ENCODE measurements at places on chromosomes 11 and 22.

DNA sequence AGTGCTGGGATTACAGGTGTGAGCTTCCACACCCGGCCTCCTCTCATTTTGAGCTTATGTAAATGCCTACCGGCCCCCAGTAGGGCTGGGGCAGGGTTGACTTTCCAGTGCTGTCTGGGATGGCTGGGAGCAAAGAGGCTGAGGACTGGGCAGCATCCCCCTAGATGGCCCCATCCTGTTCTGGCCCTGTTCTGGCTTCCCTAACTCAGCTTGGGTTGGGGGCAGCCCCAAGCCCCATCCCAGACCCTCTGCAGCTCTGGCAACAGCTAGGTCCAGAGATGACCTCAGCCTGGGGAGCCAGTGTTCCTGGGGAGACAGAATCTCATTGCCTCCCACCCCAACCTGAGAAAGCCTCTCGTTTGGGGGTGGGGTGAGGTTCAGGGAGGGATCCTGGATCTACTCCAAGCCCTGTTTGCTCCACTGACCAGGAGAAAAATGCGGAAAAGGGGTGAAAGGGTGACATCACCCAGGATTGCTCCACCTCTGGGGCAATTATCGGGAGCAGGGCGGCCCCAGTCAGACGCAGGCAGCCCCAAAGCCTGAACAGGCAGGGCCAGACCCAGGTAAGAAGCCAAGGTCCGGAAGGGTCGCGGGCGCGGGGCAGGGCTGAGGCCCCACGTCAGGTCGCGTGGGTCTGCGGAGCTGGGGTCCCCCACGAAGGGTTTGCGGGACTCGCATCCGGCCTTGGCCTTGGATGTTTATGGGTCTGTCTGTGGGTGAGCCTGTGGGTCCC is at the start of gene PNPLA2:
Gene PNPLA2 (plus strand): TSS at position 519 of the 733 bp plus-strand sequence. CDS start 805 bp downstream, outside the sequence.
- DNase-seq = no peak

- no peak for DNase-seq
Observed at GRCh38 chr22:19929586-19930550, 11.7 kb upstream of the COMT start.

- DNase-seq = no peak
Observed at GRCh38 chr22:33882991-33883390, 37.3 kb downstream of the LARGE1 start.

DNA sequence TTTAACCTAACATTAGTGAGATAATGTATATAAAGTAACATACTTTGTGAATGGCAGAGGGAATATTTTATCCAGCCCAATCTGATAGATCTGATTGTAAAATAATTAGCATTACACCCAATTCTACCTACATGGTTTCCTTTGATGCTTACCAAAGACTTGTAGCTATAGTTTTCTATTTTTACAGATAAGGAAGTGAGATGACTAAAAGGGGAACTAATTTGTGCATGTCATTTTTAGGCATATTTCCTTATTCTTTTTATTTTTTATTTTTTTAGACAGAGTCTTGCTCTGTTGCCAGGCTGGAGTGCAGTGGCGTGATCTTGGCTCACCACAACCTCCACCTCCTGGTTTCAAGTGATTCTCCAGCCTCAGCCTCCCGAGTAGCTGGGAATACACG is 793.7 kb upstream of the LRRC4C start:
- no peak for DNase-seq

GRCh38 chr11:128965485-128965884 is 22.8 kb upstream of the TP53AIP1 start:
- DNase-seq = no peak

GRCh38 chr11:95653099-95653498 is 136.5 kb downstream of the FAM76B start:
- no peak for DNase-seq

DNA sequence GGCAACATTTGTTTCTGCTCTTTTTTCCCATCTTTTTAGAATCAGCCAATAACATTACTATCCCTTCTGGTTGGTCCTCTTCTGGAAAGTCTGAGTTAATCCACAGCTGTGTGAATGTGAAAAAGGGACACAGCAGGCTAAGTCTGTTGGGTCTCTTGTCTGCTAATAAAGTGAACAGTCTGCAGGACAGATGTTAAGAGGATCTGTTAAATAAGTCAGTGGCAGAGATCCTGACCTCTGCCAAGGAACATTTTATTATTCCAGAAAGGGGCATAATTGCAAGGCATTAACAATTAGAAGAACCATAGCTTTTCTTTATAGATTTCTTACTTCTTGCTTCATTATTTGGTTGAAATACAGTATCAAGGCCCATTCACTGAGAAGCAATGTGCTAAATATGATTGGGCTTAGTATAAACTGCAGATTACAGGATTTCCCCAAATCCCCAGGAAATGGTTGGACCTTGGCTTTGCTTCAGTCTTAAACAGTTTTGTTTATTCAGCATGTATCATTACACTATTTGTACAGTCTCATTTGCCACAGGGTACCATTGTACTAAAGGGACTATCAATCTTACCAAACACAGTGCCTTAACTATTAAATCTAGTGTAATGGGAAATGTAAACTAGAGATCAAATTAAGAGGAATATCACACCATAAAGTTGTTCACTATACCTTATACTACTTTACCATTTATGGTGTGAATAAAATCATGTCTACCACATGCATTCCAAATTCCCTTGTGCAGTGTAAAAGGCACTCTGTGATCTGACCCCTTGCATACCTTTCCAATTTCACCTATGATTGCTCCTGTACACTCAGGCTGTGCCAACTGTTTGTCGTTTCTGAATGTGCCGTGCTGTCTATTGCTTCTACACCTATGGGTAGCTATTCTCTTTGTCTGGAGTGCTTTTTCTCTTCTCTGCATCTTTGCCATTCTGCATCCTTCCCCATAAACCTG is 274.0 kb downstream of the SOX6 start:
- DNase-seq = no peak

GRCh38 chr11:69948256-69949141 is 129.3 kb upstream of the FGF3 start:
- no peak for DNase-seq

DNA sequence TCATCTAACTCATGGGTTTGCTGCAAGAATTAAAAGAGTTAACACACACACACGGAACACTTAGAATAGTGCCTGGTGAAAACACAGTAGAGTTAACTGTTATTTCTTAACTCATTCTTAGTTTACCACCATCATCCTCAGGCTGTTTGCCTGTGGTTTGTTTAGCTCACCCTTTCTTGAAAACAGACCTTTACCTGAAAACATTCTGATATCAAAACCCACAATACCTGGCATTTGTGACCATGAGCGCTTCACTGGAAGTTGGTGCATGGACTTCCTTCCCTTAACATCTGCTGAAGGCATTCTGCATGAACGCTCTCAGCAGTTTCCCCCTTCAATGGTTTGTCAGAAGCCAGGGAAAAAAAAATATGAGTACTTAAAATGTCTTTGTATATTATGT is 256.0 kb downstream of the ETS1 start:
- no peak for DNase-seq

- DNase-seq = no peak
Observed at GRCh38 chr11:44926036-44926435, 24.6 kb downstream of the TP53I11 start.

- DNase-seq = no peak
Observed at GRCh38 chr11:125916683-125917347, 12.5 kb downstream of the DDX25 start.

GRCh38 chr11:36048496-36049247 is 104.8 kb downstream of the LDLRAD3 start:
- DNase-seq = no peak

DNA sequence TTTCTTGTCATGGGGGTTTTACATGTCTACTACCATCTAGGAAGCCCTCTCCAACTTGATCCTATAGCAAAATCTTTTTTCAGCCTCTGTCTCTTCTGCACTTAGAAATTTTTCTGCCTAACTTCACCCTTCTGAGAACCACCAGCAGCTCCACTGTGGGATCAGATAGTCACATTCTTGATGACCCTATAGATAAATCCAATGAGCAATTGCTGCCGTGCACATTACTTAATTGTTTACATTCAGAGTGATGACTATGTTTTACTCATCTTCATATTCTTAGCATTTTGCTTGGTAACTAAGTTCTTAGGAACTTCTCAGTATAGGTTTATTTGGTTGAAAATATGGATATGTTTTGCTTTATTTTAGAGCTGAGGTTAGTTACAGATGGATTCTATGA is 12.4 kb upstream of the ETS1 start:
- no peak for DNase-seq

GRCh38 chr11:123640677-123641494 is 13.5 kb downstream of the SCN3B start:
- peak; percentile 34 for DNase-seq

- no peak for DNase-seq
Observed at GRCh38 chr11:46404476-46405017, 13.0 kb upstream of the CHRM4 start.

DNA sequence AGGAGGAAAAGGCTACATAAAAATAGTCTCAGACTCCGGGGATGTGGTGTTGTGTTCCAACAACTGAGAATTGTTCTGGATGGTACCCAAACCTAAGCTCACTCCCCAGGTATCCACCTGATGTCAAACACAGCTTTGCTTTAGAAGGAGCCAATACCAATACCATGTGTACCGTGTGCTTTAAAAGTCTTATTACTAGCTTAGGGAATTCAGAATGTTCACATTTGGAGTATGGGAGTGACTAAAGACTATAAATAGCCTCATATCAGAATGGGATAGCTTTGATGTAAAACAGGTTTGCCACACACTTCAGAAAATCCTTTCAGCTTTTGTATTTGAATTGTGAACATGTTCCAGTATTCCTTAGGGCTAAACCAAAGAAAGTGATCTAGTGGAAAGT is 248.7 kb upstream of the ARHGAP42 start:
- no peak for DNase-seq

DNA sequence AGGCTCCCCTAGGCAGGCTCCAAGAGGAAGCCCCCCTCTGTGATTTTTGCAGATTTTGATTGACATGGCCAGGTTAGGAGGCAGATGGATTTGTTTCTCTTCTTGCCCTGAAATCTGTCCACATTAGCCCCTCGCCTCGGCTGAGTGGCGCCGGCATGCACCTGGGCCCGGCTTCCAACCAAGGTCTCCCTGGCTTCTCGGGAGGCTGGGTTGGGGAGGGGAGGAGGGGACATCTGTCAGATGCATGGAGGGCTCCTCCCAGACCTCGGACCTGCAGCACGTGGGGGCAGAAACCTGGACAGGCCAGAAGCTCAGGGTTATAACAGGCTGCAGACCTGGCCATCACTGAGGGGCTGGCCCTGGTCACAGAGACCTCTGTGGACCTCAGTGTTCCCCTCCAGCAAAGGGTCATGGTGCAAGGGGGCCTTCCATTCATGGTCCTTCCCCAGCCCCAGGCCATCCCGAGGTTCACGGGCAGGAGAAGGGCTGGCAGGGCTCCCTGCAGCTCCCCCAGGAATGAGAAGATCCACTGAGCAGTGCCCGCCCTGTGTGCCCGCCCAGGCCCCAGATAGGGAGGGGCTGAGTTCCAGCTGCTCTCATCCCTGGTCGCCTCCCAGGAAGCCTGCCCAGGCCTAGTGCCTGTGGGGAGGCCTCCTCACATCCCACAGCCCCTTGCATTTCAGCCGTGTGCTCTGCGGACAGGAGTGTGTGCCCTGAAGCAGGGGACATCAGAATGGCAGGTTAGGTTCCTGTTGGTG is 747.8 kb downstream of the BRD1 start:
- DNase-seq = no peak

GRCh38 chr22:23376256-23376655 is 195.9 kb downstream of the BCR start:
- DNase-seq = no peak

GRCh38 chr22:27199354-27199753 is 542.0 kb downstream of the MIAT start:
- DNase-seq = no peak

GRCh38 chr22:50326956-50327710 is at the start of gene DENND6B:
DENND6B (minus strand) TSS chr22:50327012; CDS start chr22:50326988, 24 bp downstream.
- DNase-seq = peak; percentile 89

GRCh38 chr11:38402063-38402462 is 1804.0 kb upstream of the RAG2 start:
- DNase-seq = no peak

DNA sequence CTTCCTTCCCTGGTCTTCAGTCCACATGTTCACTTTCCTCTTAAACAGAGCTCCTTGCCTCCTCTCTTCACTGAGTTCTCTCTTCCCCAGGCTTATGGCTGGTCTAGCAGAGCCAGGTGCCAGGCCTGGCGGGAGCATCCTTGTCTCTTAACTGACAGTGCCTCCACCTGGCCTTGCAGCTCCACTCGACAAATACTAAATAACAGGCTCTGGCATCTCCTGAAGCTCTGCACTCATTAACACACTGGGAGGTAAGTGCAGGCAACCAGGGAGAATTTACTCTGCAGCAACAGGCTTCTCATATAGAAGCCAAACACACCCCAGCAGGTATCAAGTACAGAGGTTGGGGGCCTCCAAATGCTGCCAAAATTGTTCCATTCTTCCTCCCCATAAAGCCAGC is 438.1 kb downstream of the SOX6 start:
- no peak for DNase-seq

DNA sequence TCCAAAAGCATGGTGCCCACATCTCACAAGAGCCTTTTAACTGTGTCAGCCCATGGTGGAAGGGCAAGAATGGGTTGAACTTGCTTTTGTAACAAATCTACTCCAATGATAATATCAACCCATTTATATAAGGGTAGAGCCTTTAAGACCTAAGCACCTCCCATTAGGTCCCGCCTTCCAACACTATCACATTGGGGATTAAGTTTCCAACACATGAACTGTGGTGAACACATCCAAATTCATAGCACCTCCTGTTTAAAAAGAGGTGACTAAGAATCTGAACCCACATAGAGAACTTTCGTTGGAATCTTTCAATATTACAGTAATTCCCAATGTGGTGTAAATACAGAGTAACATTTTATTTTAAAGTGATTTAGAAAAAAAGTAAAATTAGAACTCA is 9.2 kb upstream of the CNTF start:
- DNase-seq = no peak

DNA sequence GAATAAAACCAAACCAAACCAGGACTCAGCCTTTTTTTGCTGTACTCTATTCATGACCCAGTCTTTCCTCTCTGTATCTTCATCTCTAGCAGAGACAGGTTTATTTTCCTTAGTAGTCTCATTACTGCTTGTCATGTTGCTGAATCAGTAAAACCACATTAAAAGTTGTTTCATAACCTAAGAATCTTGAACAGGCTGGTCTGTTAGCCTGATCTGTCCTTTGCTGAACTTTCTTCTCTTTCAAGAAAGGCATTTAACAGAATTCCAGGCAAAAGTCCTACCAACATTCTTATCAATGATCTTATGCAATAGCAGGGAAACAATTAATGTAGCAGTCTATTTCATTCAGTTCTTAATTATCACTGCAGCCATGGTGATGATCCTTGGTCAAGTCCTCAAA is 197.7 kb downstream of the CASP12 start:
- DNase-seq = no peak

DNA sequence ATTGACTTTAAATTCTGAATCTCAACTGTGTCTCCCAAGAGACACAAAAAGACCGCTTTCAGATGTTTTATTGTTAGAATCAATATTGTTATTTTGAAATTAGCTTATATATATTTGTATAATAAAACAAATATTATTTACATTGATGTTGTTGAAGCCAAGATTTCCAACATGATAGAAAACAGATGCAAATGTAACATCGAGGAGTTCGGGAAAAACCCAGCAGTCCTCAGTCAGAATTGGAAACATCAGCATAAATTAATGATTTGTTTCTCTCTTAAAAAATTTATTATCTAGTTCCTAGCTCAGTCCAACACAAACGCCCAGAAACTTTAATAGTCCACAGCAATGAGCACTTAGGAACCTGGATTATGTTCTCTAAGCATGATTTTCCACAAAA is 1330.4 kb downstream of the TBC1D22A start:
- DNase-seq = no peak

- DNase-seq = no peak
Observed at GRCh38 chr22:17257121-17258001, 38.1 kb upstream of the ADA2 start.

All from GM12892 (cell line).